ENCODE measurements at places on chromosomes 2 and 18.

GRCh38 chr18:12377556-12378197, 650 bp upstream of the AFG3L2 start:
- no peak for DNase-seq

DNA sequence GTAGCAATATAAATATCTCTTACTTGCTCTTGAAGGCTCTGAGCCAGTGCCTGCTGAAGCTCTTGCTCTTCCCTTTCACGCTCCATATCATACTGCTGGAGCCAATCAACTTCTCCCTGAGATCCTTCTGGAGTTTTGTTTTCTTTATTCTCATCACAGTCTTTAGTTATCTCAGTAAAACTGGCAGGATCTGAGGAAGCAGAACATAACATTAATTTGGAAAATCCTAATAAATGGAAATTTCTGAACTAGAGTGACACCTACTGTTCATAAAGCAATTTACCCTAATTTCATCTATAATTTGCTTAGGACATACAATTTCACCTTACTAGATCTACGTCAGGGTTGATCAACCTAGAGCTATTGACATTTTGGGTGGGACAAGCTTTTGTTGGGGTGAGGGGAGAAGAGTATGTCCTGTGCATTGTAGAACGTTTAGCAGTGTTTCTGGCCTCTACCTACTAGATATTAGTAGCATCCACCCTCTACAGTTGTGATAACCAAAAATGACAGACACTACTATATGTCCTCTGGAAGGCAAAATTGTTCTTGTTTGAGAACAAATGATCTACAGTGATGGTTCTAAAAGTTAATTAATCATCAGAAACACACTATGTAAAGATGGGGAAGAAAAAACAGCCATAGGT, 47.2 kb downstream of the VIL1 start:
- DNase-seq, result no peak

DNA sequence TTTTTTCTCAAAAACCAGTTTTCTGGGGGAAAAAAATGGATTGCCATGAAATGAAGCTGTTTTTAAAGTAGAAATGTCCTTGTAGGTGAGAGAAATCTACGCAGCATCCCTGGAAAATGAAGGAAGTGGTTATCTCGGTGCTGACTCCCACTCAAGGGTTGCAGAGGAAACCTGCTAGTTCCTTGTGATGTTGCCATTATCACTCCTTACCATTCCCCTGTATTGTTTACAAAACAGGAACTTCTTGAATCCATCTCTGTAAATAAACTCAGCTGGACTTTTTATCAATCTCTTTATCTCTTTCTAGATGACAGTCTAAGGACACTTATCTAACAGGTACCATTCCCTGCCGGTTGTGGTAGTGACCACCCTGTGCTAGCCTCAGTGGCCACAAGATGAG, 61.2 kb downstream of the FEZ2 start:
- no peak for DNase-seq

GRCh38 chr2:10924441-10924840, 12.7 kb downstream of the KCNF1 start:
- no peak for DNase-seq

DNA sequence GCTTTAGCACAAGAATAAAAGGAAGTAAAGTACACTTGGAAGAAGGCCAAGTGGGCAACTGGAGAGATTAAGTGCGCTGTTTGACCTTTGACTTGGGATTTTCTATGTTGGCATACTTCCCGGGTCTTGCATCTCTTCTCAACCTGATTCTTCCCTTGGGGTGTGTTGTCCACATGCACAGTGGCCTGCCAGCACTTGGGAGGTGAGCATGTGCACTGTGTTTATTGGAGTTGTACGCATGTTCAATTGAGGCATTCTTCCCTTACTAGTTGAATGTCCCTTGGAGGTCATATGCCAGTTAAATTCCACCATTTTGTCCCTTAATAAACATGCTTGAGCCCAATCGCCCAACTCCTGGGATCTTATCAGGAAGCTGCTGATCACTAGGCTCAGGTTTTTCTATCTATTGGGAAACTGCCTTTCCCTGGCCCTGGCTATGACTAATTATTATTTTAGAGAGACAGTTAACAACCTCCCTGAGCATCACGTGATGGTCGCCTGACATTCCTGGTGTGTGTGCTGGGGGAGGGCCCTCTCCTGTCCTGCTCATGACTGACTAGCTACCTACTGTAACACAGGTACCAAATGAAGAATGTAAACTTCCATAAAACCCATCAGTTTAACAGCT, 62.5 kb upstream of the RAPGEF4 start:
- DNase-seq, result no peak

DNA sequence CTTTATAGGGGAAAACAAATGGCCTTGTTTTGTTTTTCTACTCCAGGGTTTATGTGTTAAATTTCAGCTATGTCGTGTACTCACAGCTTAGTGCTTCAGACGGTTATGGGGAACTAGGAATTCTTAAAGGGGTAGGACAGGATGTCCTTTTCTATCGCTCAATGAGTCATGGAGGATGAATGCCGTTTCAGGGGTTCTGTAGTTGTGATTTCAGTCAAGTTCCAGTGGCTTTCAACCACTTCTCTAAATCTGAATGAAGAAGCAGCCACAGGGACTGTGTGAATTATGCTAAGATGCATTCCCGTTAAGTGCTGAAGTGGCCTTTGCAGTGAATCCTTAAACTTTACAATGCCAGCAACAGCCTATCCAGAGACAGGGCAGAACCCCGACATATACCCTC, 1231.7 kb upstream of the ZEB2 start:
- no peak for DNase-seq

DNA sequence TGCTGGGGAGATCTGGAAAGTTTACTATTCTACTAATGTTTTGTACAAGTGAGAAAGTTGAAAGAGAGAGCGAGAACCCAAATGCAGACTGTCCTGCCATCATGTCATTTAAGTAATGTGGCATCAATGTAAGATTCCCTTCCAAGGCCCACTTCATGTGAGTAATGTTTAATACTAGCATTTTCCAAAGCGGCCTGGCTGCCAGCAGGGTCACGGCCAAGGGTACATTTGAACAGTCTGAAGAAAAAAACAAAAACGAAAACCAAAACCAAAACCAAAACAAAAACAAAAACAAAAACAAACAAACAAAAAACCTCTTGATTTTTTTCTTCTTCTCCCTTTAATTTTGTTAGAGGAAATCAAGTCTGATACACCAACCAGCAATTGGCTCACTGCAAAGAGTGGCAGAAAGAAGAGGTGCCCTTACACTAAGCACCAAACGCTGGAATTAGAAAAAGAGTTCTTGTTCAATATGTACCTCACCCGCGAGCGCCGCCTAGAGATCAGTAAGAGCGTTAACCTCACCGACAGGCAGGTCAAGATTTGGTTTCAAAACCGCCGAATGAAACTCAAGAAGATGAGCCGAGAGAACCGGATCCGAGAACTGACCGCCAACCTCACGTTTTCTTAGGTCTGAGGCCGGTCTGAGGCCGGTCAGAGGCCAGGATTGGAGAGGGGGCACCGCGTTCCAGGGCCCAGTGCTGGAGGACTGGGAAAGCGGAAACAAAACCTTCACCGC, 2.2 kb downstream of the HOXD10 start:
- no peak for DNase-seq

DNA sequence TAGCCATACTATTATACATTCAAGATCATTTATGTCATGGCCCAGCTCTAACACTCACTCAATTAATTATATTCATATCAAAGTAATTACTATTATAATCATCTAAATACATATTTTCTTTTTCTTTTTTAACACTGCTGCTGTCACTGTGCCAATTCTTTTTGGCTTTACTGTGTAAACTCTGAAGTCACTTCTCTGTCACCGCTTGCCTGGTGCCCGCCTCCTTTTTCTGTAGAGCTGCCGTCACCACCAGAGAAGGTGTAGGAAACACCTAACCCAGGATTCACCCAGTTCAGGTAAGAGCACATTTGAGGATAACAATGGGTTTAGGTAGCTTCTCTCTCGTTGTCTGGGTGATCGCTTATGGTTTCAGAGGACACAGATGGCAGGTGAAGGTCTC, 93.3 kb downstream of the AOX1 start:
- DNase-seq, result no peak

- DNase-seq, result no peak
Observed at GRCh38 chr2:8168876-8169424, 512.9 kb upstream of the ID2 start.

DNA sequence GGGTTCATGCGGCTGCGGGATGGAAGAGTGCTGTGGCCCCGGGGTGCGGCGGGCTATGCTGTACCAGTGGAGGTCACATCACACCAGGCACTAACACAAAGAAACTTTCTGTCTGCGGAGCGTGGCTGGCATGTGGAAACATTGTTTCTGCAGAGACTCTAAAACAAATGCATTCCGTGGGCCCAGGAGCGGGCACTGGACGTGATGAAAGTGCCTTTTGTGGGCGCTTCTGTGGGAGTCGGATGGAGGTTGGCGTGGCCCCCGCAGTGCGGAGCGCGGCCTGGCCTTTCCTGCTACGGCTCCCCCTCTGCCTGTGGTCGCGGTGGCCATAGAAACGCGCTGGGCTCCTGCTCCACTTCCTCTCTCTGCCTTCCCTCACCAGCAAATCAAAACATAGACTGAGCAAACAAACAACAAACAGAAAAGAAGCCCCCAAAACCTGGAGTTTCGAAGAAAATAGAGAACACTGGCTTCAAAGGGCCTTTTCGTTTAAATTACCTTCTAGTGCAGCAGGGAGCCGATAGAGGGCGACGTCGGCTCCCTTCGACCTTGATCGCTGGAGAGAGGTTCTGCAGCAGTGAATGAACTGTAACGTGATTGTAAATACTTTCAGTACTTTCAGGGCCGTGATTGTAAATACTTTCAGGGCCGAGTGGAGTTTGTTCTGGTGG, 51.4 kb downstream of the KIF5C start:
- peak; percentile 3 for DNase-seq

GRCh38 chr2:10783421-10783820, 29.2 kb downstream of the PDIA6 start:
- no peak for DNase-seq

DNA sequence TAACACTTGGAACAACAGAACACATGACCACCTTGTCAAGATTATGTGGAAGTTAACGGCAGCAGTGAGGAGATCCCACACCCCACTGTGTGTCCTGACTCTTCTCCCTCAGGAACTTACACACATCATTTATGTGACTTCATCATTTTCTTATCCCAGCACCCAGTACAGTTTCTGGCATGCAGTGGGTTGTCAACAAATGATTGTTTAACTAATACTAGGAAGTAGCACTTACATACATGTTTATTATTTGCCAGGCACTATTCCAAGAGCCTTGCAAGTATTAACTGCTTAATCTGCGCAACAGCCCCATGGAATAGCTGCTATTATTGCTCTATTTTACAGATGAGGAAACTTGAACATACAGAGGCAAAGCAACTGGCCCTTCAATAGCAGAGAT, 391.5 kb downstream of the TXNL1 start:
- no peak for DNase-seq

GRCh38 chr2:16882706-16883105, 217.1 kb upstream of the CYRIA start:
- DNase-seq, result no peak

GRCh38 chr2:37201208-37201607, 4.9 kb downstream of the CEBPZOS start:
- DNase-seq, result no peak

DNA sequence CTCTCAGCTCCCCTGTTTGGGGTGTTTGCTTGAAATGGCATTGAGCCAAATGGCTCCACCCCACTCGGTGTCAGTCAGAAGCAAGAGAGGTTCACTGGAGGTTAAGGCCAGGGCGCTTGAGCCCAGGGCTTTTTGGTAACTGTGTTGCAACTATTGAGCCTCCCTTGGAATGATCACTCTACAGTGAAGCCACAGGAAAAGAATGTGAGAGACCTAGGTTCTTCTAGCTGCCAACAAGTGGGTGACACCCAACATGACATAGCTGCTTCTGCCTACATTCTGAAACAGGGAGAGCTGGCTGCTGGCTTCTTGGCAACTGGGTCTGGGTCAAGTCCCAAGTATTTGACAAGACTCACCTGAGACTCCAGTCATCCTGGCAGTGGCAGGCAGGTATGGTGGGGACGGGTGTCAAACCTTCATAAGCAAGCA, 7.1 kb upstream of the GRHL1 start:
- DNase-seq, result no peak
